ENCODE measurements at places on chromosomes 1 and 21.

DNA sequence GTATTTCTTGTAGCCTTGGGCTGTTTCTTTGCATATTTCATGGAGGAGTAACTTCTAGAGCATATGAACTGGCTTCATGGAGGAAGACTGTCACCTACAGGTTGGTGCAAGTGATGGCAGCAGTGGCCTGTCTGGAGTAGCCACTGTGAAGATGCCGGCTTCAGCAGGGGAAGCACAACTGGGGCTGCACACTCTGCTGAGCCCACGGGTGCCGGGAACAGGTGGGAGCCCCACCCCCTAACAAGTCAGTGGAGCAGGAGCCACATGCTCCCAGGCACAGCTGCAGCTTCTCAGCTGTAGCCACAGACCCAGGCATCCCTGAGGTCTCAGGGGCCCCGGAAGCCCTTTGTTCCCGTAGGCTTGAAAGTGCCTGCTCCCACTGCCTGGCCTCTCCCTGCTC is 43.2 kb upstream of the C1orf185 start:
- DNase-seq: no peak

DNA sequence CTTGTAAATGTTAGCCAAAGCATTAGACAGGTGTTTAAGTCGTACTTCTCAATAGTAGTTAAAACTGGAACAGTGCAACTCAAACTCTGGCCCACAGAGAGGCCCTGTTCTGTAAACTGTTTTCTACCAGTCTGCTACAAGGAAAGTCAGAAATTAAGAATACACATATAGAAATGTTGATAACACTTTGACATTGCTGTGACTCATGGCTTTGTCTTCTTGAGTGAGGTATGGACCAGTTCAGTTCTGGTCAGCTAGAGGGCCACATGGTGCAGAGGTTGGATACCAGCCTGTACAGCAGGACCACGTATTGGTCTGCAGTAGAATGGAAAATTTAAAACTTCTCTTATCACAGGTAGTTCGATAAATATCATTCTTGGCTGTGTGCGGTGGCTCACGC is 22.3 kb downstream of the ZBTB8B start:
- DNase-seq: no peak

- DNase-seq: no peak
These were observed 202.6 kb downstream of the PTPRC start for GRCh38 chr1:198841477-198841876.

GRCh38 chr1:204261746-204262505 is 48.1 kb upstream of the GOLT1A start:
- peak; percentile 53 for DNase-seq

GRCh38 chr1:227330279-227331076 is 12.2 kb upstream of the CDC42BPA start:
- peak; percentile 66 for DNase-seq

GRCh38 chr1:151158751-151159251 is 2.4 kb downstream of the TNFAIP8L2 start:
- DNase-seq: no peak

DNA sequence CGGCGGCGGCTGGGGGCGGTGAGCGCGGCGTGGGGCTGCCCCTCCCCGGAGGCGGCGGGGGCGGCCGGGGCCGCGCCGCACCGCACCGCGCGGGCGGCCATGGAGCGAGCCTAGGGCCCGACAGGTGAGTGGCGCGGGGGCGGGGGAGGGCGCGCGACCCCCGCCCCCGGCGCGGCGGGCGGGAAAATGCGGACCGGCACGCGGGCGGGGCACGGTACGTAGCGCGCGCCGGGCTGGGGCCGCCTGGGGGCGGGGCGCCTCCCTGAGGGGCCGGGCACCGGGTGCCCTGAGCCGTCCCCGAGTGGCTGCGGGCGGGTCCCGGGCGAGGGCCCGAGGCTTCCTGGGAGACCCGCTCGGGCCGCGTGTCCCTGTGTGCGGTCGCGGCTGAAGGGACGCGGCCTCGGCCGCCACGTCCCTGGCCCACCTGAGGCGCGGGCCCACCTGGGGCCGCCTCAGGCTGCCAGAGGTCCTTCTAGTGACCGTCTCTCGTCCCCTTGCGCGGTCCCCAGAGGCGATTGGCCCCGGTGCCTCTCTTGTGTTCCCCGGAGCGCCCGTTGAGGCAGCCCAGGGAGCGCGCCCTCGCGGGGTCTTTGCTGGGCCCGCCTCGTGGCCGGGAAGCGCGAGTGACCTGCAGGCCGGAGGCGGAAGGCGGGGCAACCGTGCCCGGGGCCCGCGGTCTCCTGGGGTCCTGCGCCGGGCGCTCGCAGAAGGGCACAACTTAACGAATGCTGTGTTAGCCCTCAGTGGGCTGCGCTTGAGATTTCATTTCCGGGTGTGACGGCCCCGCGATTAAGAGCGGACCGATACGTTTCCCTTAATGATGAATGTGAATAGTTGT is 500 bp downstream of the FAM20B start:
- no peak for DNase-seq

GRCh38 chr1:20069874-20070273 is at the start of gene PLA2G5:
Gene PLA2G5, plus strand, starts transcription at chr1:20070194. Its CDS starts 14,637 bp downstream, at chr1:20084831.
- peak; percentile 11 for DNase-seq

DNA sequence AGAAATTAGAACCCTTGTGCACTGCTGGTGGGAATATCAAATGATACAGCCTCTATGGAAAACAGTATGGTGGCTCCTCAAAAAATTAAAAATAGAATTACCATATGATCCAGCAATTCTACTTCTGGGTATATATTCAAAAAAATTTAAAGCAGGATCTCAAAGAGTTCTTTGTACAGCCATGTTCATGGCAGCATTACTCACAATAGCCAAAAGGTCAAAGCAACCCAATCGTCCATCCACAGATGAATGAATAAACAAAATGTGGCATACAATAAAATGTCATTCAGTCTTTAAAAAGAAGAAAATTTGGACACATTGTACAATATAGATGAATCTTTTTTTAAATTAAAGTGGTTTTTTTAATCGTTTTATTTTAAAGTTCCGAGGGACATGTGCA is 36.3 kb upstream of the ERG start:
- no peak for DNase-seq

- no peak for DNase-seq
These were observed 2.4 kb upstream of the ELAPOR1 start for GRCh38 chr1:109111386-109112055.

GRCh38 chr1:77475641-77476040 is 193.8 kb downstream of the AK5 start:
- DNase-seq: no peak

DNA sequence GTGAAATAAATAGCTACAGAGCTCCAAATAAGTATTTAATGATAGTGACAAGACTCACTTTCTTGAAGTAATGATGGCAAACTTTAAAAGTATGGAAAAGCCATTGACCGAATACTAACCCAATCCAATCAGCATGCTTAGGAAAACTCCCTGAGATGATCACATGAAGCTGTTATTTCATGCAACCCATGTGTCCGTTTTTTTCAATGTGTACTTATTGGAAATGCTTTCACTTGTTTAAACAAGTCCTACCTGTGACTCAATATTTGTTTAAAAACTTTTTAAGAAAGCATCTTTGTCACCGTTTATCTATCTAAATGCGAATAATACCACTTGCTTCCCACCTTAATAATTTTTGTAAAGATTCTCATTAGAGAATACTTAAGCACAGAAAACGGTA is 185.8 kb downstream of the NRIP1 start:
- DNase-seq: no peak

DNA sequence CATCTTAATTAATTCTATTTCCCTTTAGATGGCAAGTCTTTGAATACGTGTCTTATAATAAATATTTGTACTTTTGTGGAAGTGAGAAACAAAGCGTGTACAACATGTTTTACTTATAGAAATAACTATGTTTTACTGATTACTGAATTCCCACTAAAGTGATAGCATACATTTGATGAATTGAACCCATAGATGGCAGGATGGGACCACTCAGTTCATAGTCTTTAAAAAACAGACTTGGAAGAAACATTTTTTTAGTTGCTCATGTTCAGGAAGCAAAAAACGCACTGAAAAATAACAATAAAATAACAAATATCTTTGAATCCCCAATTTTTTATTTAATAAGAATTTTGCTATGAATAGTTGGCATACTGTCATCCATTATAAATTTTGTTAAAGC is 507.1 kb upstream of the ZRANB2 start:
- peak; percentile 11 for DNase-seq

GRCh38 chr1:110465038-110465813 is 14.3 kb downstream of the PROK1 start:
- no peak for DNase-seq

GRCh38 chr21:45869121-45870007 is 112.2 kb upstream of the COL6A1 start:
- peak; percentile 46 for DNase-seq

- DNase-seq: no peak
These were observed 24.8 kb downstream of the ADGRB2 start for GRCh38 chr1:31739346-31739745.

- DNase-seq: no peak
These were observed 15.6 kb upstream of the PLEKHG5 start for GRCh38 chr1:6507037-6507428.

DNA sequence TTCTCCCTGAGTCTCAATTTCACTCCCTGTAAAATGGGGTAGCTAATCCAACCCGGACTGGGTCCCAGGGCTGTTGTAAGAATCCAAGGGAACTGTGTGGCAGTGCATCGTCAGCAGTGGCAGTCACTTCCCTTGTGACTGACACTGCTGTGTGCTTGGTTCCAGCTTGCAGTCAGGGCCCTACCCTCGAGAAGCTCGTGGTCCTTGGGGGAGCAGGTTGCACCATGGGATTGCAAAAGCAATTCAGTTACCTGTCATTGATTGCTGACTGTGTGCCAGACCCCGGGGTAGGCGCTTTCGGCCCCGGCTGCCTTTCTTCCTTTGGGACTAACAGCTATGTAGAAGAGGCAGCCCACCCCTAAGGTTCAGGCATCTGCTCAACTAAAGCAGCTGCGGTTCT is 2.9 kb downstream of the PTPRF start:
- DNase-seq: no peak

GRCh38 chr1:22142315-22143064 is 407 bp downstream of the WNT4 start:
- DNase-seq: no peak

DNA sequence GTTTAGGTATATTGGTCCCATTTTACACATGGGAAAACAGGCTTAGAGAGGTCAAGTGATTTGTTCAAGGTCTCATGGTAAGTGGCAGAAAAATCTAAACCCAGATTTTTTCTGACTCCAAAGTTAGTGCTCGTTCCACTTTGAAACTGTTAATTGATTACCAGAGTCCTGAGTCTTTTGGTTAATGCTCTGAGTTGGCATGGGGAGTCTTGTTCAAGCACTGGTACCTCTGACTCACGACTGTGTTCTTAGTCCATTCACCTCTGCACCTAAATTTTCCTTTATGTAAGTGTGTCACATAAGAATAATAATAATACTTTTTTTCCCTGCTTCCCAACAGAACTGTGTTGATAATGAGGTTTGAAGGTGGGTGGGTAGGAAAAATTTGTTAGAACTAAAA is 59.3 kb downstream of the VANGL2 start:
- DNase-seq: no peak

- DNase-seq: no peak
These were observed 20.6 kb upstream of the KIF26B start for GRCh38 chr1:245133995-245134715.

DNA sequence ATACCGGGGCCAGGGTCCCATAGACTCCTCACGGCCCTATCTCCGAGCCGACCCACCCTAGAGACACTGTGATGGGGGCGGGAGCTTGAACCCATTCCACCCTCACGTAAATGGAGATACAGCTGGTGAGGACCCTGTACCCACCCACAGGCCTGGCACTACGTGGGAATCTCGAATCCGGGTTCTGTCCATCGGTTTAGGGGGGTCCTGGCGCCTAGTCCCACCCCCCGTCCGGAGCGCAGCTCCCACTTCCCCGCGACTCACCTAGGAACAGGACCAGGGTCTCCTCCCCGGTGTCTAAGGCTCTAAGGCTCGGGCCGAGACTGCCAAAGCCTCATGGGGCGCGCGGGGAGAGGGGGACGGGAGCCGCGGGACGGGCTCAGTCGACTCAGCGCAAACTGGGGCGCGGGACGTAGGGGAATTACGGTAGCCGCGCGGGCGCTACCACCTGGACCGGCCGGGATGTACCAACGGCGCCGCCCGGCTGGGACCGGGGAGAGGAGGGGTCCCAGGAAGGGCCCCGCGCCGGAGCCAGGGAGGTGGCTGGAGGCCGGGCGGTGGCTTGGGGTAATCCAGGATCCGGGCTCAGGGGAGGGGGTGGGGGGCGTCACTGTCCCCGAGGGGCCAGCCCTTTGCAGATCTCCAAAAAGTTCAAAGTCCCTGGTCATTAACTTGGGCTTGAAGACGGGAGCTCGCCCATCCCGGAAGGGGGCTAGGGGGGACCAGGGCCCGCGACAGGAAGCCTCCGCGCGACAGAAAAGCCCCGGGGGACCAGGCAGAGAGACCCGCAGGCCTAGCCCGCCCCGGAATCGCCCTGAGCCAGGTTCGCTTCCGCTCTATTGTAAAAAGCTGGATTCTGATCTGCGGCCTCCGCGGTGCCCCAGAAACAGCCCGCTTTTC is 1.0 kb downstream of the PLEKHG5 start:
- DNase-seq: no peak

- no peak for DNase-seq
These were observed 155.2 kb upstream of the KAZN start for GRCh38 chr1:14443164-14443787.

DNA sequence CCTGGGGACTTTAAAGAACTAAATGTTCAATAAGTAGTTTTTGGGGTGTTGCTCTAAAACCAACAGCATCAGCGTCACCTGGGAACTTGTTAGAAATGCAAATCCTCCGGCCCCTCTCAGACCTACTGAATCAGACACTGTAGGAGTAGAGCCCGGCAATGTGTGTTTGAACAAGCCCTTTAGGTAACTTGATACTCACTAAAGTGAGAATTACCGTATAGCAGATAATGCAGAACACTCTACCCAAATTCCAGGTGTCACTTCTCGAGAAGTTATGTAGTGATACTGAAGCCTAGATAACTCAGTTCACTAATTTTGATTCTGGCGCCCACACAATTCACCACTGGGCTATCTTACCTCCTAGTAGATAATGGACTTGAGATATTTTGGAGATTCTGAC is 3.7 kb upstream of the DPT start:
- no peak for DNase-seq

GRCh38 chr1:14794136-14794768 is 195.8 kb downstream of the KAZN start:
- peak; percentile 64 for DNase-seq

- DNase-seq: no peak
These were observed 91.1 kb downstream of the SMYD2 start for GRCh38 chr1:214372092-214372491.

DNA sequence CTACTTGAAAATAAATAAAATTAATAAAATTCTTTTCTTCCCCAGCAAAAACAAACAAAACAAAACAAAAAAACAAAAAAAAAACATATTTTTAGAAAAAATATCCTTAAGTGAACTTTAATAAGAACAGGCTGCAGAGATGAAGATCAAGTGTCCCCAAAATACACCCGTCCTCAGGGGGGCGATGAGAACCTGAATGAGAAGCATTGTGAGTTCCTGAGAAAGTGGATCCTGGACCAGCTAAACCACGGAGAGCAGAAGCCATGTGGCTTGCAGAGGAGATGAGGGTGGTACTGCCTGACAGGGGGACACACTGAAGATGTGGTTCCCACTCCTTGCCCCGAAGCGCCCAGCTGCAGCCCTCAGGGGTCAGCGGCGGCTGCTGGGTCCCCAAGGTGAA is 89.3 kb downstream of the ITPKB start:
- DNase-seq: no peak
